ENCODE measurements at places on chromosomes 13 and 19.
A peak's percentile ranks its signal among the peaks of the same experiment; 100 is the strongest.

DNA sequence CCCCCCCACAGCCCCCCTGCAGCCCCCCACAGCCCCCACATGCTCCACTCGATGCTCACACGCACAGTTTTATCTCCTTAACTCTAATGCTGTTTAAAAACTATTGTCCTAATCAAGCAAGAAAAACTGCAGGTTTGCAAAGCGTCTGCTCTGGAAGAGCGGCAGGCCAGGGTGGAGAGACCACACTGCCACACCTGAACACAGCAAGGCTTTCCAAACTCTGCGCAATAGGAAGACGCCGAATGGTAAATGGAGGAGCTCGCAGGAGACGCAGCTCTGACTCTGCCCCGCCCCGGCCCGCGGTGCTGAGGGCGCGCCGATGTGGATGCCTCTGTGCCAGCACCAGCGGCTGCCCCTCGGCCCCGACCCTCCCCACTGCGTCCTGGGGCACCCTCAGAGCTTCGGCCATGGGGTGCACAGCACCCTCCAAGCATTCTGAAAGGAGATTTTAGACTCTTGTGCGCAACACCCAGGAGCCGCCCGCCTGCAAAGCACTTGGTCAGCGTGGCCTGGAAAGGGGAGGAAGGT lies 32.4 kb downstream of the RASA3 start:
- DNase-seq, result no peak

DNA sequence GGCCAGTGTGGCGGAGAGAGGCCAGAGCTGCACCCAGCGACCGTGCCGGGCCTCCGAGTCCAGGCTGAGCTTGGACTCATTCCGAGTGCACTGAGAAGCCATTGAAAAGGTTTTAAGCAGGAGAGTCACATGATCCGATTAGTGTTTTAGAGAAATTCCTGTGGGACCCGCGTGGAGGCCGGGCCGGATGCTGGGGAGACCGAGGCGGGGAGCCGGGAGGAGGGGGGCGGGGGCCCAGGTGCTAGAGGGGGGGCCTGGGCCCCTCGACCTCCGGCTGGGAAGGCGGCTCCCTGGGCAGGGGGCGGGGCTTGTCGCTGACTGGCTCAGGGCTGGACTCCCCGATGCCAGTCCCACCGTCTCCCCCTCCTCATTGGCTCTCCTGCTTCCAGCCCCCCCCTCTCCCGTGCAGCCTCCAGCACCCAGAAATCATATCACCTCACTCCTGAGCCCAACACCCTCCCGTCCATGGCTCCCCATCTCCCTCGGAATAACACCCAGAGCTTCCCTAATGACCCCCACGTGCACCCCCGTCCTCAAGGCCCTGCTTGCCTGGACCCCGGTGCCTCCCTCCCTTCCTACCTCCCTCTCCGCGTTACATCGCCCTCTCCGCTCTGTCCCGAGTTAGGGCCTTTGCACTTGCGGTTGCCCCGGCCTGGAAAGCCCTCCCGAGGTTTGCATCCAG lies 5.2 kb upstream of the ZNF579 start:
- peak; percentile 58 for DNase-seq

GRCh38 chr13:32086366-32086765 lies 54.8 kb downstream of the FRY start:
- peak; percentile 63 for DNase-seq

GRCh38 chr19:54461210-54461609 lies 2.4 kb downstream of the LENG9 start:
- no peak for DNase-seq

DNA sequence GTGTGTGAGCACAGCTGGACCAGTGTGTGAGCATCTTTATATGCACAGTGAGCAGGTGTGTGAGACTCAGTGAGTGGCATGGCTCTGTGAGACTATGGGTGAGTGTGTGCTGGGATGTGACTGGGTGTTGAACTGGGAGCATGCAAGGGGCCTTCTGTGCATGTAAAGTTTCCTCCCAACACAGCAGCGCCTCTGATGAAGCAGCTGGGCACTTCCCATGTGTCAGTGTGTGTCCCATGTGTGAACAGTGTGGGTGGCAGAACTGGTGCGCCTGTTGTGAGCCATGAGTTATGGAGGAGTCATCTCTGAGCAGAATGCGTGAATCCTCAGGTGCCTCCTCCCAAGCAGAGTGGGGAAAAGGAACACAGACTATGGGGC lies 24.1 kb downstream of the LGALS16 start:
- no peak for DNase-seq

DNA sequence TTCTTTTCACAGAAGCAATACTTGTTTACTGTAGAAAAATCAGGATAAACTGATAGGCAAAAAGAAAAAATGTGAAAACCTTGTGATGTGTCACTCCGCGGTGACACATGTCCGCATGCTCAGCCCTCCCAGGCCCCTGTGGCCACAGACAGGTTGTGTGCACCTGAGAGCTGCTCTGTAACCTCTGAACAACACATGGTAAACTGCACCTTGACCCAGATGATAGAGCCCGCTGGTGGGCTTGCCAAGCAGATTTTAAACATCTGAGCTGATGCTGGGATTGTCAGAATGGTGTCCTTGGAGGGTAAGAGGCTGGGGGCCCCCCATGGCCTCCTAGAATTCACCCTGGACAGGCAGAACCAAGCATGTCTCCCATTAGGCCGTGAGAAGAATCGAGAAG lies 33.8 kb downstream of the DHRS12 start:
- no peak for DNase-seq

DNA sequence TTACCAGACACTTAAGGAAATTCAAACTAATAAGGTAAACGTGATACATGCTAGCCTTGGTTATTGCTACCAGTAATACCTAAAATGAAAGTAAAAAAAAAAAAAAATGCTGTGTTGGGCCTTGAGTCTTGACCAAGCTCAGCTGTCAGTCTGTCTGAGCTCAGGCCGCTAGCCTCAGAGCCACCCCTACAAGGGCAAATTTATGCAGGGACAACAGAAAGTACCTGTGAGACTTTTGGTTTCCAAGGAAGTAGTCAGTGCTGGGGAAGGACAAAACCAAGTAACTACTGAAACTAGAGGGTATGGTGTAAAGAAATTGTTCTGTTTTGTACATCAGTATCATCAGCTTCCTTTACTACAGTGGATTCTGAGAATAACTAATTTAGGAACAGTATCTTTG lies 134.3 kb upstream of the SLITRK5 start:
- no peak for DNase-seq

GRCh38 chr19:22257381-22257780 lies 28.9 kb upstream of the ZNF729 start:
- DNase-seq, result no peak

GRCh38 chr13:100588331-100589177 lies at the start of gene GGACT:
Gene GGACT (minus strand): TSS chr13:100588789. CDS start chr13:100532591, 56,198 bp downstream.
- DNase-seq, result peak; percentile 58

DNA sequence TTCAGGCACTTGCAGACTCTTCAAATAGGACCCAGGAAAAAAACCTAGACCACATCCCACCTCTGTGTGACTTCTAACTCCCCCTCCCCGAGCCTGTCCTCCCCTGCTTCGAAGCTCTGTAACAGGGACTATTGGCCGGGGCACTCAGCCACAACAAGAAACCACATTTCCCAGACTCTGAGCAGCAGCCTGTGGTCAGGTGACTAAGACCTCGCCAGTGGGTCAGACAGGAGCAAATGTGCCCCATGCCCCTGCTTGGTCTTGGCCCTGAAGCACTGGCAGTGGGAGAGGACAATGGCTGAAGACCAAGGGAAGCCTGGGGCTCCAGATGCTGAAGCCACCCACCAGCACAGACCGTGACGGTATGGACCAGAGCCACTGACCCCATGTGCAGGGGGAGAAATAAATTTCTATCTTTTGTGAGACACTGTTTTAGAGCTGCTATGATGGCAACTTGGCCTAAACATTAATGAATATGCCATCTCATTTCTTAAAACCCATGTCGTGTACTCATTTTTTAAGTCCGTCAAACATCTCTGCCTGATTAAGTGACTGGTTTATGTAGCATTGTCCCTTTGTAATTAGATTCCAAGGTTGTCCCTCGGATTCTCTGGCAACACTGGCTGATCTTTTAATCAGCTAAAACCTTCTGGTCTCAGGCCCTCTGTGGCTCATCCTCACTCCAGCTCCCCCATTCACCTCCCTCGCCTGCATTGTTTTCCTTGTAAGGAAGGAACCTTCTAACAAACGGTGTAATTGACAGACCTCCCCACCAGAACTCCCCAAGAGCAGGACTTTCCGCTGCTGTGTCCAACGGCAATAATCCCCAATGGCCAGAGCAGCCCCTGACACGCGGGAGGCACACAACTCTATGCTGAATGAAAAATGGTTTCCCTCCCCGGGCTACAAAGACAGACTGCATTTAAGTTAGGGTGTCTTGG lies 98.4 kb downstream of the STK24 start:
- DNase-seq, result peak; percentile 48

DNA sequence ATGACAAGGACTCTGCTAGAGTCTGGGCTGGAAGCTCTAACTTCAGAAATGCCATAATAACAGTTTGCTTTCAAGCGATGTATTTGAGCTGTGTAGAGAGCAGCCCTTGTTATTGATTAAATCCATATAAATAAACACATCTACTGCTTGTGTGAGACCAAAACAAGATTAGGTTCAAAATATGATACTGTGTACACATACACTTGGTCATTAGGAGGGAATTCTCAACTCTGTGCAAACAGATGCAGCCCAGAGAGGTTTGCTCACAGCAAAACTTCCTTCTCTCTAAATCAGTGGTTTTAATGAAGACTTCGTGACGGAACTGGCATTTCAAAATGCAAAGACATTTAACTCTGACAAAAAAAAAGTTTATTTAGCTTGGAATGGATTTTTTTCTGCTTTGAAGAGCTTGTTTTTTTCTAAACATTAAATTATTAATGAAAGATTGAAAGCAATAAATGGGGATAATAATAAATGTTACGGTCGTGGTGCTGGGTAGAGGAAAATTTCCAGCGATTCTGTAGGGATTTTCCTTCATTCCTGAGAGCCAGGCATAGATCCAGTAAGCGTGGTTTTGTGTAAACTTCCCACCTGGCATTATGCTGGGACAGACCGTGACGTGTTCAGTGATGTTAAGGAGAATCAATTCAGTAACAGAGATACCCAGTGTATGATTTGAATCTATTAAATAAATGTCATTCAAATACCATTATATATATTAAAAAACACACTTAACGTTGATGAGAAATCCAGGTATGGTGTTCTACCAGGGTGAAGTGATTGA lies 213.7 kb downstream of the TEX29 start:
- DNase-seq, result no peak

GRCh38 chr13:49711218-49711863 lies 20.1 kb upstream of the EBPL start:
- peak; percentile 37 for DNase-seq

DNA sequence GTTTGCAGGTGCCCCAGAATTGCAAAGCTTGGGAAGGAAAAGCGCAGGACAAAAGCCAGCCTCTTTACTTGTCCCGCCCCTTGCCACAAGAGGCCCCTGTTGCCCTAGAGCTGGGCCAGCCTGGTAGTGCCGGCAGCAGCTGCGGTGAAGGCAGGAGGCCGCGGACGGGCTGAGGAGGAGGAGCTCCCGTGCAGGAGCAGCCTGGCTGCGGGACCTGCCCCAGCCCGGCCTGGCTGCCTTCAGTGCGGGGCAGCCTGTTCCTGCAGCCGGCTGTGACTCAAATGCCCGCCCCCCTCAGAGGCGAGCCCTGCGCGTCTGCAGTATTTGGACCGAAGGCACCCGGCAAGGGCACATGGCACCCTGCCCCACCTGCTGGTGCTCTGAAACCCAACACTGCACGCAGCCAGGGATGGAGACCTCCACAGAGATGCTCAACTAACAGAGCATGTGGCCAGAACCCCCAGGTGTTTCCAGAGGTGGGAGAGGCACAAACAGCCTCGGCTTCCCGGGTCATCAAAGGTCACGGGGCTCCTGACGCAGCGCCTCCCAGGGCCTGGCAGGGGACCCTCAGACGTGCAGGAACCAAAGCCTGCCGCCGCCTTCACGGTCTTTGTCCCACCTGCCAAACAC lies 29.7 kb downstream of the NAXD start:
- peak; percentile 74 for DNase-seq

DNA sequence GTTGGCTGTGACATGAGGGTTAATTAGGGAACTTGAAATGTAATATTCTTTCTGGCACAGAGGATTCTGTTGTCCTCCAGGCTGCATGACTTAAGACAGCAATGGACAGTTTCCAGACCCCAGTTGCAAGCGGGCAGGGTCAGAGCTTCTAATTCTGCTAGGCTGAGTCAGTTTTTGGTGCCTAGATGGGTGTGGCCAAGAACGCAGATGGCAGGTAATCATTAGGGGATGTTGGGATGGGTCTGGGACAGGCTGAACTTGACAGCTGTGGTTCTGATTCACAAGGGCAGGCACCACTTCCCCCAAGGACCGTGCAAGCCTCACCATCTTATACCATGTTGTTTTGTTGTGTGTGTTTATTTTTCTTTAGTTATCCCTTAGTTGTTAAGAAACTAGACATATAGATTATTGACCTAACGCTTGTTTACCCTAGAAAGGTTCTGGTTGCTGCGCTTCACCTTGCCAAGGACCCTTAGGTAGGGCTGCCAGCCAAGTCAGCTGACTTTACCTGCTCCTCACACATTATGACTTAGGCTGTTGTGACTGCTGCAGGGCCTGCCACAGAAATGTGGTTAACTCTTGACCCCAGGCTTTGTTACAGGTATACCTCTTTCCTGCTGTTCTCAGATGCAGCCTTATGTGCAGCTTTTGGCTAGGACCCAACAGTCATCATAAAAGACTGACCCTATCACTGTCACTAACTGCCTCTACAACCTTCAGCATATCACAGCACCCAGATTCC lies 117.7 kb upstream of the KLF12 start:
- peak; percentile 31 for DNase-seq

DNA sequence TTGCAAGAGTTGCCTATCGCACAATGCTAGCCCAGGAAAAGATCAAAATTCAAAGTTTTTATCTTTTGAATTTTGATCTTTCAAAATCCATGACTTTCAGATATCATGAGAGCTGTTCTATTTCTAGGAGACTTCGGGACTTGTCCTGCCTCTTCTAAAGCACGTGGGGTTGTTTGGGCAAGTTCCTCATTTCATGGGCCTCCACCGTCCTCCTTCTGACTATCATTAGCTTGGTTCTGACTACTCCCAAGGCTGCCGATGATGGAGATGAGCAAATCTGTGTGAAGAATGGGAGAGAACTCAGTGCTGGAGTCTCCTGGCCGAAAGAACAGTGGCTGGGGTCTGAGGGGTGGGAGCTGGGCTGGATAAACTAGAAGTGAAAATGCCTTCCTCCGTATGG lies 86.5 kb downstream of the COL4A1 start:
- DNase-seq, result no peak

- DNase-seq, result peak; percentile 59
These were observed 8.6 kb downstream of the ISOC2 start for GRCh38 chr19:55452749-55453346.

GRCh38 chr13:83677985-83678384 lies 204.3 kb downstream of the SLITRK1 start:
- no peak for DNase-seq
